ENCODE measurements at places on chromosomes 7 and 10.

GRCh38 chr10:116985611-116986010 is 19.4 kb downstream of the SHTN1 start:
- DNase-seq = no peak

- no peak for DNase-seq
Observed at GRCh38 chr10:87546971-87547413, 42.3 kb downstream of the MINPP1 start.

GRCh38 chr7:22419488-22419887 is 62.5 kb upstream of the RAPGEF5 start:
- no peak for DNase-seq

- DNase-seq = no peak
Observed at GRCh38 chr7:84025332-84025927, 169.2 kb downstream of the SEMA3A start.

DNA sequence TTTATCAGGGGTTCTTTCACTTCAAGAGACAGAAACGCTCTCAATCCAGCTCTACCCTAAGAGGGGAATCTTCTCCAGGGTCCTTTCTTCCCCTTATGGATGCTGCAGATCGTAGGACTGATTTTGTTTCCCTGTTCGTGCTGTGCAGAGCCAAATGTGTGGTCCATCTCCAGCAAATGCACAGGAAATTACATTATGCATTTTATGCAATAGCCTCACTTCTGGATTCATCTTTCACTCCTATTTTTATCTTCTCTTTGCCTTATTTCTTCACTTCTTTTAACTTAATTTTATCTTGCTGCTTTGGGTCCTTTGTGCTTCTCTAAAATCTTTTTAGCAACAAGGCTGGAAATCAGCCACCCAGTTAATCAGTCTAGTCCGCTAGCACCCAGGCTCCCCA is 184.5 kb upstream of the INHBA start:
- no peak for DNase-seq

GRCh38 chr10:73931767-73932619 is 21.1 kb downstream of the PLAU start:
- peak; percentile 57 for DNase-seq

DNA sequence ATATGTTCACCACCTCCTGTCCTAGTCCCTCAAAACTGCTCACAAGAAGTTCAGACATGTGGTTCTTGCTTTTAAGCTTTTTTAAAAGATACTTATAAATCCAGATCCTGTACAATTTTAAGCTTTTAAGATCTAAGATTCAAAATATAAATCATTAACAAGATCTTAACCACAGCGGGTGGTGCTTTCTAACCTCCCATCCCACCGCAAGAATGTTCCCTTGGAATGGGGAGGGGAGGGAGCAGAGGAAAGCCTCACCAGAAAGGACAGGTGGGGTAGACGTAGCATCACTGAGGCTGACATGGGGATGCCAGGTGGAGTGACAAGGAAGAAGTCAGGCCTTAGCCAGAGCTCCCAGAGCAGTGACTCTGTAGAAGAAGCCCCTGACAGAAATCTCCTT is 133.5 kb downstream of the C1GALT1 start:
- DNase-seq = no peak

DNA sequence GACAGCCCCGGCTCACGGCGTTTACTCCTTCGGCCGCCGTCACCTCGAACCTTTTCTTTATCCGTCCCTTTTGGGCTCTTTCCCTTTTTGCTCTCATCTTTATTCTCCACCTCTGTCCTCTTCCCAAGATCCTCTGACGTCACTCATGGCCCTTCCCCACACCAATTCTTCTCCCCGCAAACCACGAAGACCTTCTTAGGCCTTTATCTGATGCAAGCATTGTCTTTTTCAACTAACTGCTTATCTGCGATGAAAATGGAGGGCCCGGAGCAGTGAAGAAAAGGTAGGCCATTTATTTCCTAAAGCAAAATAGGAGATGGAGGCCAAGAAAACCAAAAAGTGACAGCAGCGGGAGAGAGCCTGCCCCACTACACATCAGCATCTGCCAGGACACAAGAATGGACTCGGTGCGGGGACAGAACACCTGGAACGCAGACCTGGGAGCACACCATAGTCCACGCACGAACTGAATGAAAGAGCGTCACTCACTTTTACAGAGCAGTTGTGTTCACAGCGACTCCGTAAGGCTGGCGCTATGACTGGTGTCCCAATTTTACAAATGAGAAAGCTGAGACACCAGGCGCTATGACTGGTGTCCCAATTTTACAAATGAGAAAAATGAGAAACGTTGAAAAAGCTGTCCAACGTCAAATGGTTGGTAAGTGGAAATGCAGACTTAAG is 45.3 kb downstream of the ZNF777 start:
- no peak for DNase-seq

- DNase-seq = peak; percentile 69
Observed at GRCh38 chr10:52951824-52952223, 179.2 kb upstream of the MBL2 start.

- DNase-seq = no peak
Observed at GRCh38 chr7:26197153-26198115, 3.1 kb downstream of the HNRNPA2B1 start.

GRCh38 chr10:110408203-110408871 is 89.4 kb upstream of the DUSP5 start:
- DNase-seq = no peak

DNA sequence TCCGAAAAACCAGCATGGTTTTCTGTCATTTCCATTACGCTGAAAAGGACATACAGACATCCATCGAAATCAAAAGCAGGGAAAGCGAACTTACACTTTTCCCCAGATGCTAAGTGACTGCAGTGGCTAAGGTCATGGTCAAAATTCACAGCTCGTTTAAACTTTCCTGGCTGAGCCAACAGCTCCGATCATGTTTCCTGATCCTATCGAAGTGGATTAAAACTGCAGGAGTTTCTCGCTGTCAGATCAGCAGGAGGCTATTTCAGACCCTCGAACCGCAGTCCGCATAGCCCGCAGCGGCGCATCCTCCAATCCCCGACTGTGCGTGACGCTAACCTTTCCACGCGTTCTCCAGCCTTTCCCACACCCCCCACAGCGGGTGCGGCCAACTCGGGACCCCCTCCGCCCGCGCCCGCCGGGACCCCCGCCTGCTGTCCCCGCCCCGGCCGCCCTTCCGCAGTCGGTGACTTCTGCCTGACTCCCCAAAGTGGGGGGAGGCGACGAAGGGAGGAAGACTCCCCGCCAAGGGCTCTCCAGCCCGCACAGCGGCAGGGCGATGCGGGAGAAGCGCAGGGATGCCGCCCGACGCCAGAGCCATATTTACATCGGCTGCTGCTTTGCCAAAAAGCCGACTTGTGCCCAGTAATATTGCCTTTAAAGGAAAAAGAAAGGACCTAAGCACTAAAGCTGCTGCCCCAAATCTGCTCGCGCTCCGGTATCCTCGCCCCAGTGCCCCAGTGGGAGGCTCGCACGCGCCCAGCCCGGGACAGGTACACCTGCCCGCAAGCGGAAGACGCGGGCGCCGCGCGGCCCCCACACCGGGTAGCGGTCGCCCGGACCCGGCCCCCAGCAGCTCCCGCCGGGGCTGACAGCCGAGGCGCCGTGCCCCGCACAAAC is 1.2 kb downstream of the PIP4K2A start:
- DNase-seq = no peak

DNA sequence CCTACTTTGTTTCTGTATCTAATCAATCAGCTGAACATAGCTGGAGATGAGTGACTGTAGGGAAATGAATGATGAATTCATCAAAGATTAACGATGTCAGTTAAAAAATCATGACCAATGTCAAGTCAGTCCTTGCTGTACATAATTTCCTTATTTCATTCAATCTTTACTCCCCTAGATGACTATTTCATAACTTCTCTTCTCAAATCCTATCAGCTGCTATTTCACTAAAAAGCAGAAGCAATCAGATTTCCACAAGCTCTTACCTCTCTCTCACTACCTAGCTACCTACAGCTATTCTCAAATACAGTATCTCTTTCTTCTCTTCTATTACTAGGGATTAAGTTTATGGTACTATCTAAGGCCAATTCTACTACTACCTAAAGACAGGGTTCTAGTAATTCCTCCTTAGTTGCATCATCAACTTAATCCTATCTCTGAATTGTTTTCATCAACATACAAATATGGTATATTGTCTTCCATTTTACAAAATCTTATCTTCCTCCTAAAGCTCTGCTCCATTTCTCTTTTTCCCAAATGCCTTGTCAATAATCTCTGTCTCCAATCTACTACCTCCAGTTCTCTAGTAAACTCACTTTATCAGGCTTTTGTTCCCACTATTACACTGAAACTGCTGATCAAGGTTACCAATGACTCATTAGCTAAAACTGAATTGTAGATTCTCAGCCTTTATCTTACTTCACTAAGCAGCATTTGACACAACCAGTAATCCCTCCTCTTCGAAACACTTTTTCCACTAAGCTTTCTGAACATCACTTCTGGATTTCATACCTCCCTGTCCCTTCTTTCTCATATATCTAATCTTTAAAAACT is 28.4 kb downstream of the JMJD1C start:
- DNase-seq = no peak

- DNase-seq = no peak
Observed at GRCh38 chr7:106589198-106589879, 71.6 kb downstream of the CCDC71L start.

- no peak for DNase-seq
Observed at GRCh38 chr10:60359066-60359465, 30.6 kb downstream of the ANK3 start.

DNA sequence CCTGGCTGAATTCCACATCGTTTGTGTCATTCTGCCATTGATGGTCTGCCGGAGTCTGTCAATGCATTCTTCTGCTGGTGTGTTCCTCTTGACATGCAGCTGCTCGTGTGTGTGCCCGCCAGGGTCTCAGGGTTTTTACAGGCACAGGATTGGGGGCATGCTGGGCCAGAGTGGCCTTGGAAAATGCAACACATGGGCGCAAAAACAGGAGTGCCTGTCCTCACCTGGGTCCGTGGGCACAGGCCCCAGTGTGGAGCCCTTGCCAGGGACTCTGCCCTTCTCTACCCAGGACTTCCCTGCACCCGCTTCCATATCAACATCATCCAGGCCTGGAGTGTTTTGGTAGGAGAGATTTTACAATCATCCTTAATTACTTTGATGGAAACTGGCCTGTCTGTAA is 340.7 kb downstream of the KIF20B start:
- DNase-seq = no peak

- no peak for DNase-seq
Observed at GRCh38 chr10:124518366-124518765, 56.7 kb downstream of the LHPP start.

DNA sequence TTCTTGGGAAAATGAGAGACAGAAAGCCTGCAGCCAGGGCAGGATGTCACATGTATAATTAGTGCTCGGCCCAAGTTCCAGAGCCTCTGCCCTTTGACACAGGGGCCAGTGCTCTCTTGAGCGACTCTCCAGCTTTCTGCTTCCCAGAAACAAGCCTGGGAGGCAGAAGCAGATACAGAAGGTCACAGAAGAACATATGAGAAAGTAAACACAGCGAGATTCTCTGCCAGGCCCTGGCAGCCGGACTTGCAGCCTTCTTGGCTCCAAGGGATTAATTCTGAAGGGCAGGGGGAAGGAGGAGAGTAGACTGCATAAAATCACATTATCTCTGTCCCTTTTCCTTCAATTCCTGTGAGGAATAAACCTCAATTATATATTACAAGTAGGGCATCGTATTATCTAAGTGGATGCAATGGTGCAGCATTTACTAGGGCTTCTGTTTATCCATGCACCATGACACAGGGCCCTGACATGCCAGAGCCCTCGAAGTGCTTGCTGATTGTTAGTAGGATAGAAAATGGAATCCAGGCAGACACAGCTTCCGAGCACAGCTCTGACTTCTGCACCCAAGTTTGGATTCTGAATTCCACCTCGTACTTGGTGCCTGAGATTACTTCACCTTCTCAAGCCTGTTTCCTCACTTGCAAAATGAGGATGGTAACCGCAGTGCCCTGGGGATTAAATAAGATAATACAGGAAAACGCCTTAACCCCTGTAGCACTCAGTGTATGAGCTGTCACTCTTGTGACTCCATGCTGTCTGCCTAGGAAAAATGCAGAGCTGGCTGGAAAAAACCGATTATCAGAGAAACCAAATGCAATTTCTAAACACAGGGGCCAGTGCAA is 536.5 kb downstream of the TNS3 start:
- DNase-seq = peak; percentile 15

DNA sequence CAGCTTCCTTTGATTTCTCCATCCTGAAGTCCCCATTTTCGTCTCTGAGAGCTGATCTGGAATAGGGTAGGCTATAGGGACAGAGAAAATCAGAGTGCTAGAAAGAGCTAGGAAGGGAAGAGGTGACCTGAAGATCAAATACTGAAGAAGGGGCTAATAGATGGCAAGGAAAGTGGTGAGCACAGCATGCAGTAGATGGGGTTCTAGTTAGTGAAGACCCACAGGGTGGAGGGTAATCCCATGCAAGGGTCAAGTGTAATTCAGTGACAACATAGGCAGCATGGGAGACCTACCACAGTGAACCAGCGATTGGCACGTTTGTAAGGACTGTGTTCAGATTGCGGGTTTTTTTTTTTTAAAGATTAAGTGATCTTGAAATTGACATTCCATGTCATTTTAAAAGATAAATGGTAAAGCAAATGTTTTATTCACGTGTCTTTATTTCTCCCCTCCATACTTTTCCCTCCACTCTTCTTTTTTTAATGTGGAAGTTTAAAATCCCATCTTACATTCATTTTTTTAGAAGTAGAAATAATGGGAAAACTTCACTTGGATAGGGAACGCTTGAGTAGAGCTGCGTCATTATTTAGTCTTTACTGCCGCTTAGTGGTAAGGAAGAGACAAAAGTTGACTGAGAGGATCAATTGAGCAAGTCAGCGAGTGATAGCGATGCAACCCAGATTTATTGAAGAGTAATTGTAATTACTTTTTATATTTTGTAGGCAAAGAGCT is 21.0 kb upstream of the ABI1 start:
- no peak for DNase-seq

DNA sequence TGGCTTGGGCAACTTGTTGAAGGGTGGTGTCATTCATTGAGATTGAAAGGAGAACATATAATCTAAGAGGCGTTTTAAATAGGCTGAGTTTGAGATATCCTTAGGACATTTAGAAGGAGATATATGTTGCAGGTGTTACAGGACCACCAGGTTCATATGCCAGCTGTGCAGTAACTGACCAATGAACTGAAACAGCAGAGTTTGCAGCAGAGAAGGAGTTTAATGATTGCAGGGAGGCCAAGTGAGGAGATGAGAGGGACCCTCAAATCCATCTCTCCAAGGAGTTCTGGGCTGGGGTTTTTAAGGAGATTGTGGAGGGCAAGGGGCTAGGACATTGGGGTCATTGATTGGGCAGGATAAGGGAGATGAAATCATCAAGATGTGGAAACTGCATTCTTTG is 74.5 kb downstream of the SEC23IP start:
- DNase-seq = no peak

GRCh38 chr7:152544971-152545619 is 109.3 kb upstream of the KMT2C start:
- DNase-seq = no peak
